HepG2 (cell line): ENCODE measurements at places on chromosomes 7 and 10. TPM values are rescaled to one million over a fixed set of nuclear protein-coding genes. Genes with fewer than 3 reads are reported as not detected.

- DNase-seq: peak; percentile 13
Observed at GRCh38 chr10:43170491-43170890, 32.2 kb downstream of the CSGALNACT2 start.

The CELF2 gene
- total RNA-seq: not detected in 2 replicates

DNA sequence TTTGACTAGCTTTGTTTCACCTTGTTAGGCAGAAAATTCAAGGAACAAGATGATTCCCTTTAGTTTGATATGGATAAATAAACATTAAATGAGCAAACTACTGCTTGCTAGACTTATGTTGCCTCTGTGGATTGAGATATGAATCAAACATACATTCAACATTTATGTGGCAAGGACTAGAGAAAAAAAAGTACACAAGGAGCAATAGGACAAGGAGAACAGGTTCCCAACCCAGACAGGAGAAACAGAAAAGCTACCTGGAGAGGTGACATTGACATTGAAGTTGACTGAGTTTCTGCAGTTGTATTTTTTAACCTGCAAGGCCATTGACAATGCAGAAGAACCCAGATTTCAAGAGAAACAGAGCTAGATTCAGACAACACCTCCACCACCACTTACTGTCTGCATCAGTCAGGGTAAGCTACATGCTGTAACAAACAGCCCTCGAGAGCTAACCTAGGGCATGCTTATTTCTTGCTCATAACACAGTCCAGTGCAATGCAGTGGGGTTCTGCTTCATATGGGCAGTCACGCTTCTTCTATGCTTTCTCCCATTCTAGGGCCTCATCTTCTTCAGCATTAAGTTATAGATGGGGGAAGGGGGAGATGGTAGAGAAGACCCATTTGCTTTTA lies 180.9 kb upstream of the LYZL1 start:
- DNase-seq: no peak

DNA sequence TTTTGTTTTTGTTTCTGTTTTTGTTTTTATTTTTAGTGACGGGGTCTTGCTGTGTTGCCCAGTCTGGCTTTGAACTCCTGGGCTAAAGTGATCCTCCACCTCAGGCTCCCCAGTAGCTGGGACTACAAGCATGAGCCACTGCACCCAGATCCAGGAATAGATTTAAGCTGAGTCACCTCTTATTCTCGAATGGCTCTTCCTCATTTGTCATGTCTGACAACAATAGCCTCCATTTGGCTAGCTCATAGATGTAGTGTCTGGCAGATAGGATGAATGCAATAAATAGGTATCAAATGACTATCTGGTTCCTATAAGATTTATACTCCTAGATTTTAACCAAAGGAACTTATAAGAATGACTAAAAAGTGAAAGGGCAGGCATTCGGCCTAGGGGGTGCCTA lies 172.9 kb downstream of the TMEM26 start:
- DNase-seq: no peak

The DOCK1 gene
- total RNA-seq: 25.5 and 29.1 TPM in 2 replicates

DNA sequence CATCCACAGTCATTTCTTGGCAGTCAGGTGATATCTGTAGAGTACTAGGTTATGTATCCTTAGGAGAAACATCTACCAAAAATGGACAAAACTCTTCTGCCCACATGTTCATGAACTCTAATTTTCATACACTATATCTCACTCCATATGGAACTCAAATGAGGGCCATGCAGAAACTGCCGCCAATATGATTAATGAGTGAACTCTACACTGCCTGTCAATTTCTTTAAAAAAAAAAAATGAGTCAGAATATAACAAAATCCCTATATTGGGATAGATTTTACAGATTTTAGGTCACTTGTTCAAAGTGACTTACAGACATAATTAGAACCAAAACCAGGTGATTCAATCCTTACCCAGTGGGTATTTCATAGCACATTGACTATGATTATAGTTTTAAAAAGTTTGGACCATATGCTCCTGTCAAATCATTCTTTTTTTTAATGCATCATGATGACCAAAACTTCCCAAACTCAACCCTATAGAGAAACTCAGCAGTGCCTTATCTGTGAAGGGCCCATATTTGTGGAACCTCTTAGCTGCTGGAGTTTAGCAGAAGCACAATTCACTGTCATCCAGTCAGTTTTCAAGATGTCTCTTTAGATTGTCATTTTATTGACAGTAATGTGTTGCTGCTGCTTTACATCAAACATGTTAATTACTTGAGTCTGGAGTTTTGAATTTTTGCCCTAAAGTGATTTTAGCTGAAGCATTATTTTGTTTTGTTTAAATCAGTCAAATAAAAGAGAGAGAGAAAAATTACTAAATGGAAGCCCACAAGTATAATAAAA lies 11.1 kb downstream of the LRRN3 start:
- DNase-seq: no peak

DNA sequence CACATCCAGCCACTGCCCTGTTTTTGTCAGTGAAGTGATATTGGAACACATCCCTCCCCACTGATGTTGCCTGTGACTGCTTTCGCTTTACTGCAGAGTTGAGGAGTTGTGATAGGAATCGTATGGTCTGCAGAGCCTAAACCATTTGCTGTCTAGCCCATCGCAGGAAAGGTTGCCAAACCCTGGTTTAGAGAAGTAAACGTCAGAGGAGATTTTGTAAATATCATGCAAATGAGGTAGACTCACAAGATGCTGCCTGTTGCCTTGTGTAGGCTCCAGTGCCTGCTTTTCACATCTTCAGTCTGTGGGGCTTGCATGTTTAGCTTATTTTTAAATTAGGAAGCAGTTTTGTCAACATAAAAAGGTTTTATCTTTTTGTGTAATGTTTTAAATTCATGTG lies 107.1 kb downstream of the TRRAP start:
- no peak for DNase-seq

DNA sequence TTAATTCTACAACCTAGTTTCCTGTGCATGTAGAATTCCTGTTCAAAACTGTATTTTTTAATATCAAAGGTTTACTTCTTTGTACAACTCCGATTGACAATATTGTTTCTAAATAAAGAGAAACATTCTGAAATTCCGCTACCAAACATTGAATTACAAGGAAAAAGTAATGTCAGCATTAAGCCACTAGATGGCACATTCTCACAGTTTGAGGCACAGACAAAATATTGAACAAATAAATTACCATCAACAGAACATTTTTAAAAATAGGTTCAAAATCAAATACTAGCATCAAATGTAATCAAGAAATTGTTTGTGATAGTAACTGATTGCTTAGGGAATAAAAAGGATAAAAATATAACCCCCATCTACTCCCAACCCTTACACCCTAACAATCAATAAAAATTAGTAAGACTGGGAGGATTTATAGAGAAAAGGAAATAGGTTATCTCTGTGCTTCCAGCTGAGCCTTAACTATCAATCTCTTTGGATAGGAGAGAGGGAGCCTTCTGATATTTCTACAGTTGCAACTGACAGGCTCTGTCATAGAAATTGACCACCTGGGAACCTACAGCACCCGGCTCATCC lies 86.6 kb upstream of the C7orf33 start:
- DNase-seq: no peak

DNA sequence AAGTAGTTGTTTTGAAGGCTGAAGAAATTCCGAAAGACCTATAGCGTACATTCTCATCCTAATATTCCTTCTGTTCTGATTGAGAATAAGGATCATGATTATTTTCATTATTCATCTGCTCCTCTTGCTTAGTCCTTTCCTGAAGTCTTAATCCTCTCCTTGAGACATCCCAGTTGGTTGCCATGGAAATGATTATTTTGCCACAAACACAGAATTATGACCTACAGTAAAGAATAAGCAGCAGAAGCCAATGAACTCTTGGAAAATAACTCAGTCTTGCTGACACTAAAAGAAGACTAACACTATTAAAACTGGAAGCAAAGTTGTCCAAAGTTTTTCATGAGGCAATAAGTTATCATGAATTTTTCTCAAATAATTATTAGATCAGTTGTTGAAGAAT lies 47.8 kb upstream of the JAZF1 start:
- no peak for DNase-seq

DNA sequence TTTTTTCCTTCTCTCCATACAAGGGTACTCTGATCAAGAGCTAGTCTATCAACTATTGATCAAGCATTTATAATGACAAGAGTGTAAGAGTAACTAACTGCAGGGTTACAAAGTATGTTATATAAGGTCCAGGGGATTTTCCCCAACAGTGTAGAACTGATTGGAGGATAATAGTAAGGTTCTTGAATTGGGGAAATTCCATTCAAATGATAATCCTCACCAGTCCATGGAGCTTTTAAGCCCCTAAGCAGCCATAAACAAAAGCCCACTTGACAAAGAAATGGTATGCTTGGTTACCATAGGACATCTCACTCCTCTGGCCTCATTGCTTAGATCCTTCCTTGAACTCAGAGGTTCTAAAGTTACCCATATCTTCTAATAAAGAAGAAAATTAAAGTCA lies 8.2 kb downstream of the YME1L1 start:
- no peak for DNase-seq

The FRAT1 gene
- total RNA-seq: 1.3 and 2.3 TPM in 2 replicates

The PLAC9 gene
- total RNA-seq: not detected in 2 replicates

GRCh38 chr7:94301024-94301586 lies 93.6 kb upstream of the COL1A2 start:
- DNase-seq: peak; percentile 79

GRCh38 chr7:100156331-100157068 lies 2.0 kb downstream of the TRAPPC14 start:
- no peak for DNase-seq

- DNase-seq: no peak
Observed at GRCh38 chr10:63396133-63396761, 69.5 kb downstream of the JMJD1C start.

The PODXL gene
- 0.22 and 0.24 TPM in 2 replicates for total RNA-seq

DNA sequence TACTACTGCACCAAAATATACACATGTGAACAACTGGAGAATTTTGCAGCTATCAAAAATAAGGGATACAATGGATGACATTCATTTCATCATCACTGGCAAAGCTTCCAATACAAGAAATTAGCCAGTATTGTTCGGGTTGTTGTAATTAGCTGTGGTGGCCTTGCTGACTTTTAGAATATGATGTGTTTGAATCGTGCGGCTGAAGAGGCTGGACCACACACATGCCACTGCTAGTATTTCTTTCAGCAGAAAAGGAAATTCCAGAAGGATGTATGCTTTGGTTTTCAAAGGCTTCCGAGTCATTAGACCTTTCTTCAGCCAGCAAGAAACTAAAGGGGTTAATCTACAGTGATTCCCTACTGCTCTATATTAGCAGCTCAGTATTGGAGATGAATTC lies 16.6 kb downstream of the RPP38 start:
- DNase-seq: no peak

DNA sequence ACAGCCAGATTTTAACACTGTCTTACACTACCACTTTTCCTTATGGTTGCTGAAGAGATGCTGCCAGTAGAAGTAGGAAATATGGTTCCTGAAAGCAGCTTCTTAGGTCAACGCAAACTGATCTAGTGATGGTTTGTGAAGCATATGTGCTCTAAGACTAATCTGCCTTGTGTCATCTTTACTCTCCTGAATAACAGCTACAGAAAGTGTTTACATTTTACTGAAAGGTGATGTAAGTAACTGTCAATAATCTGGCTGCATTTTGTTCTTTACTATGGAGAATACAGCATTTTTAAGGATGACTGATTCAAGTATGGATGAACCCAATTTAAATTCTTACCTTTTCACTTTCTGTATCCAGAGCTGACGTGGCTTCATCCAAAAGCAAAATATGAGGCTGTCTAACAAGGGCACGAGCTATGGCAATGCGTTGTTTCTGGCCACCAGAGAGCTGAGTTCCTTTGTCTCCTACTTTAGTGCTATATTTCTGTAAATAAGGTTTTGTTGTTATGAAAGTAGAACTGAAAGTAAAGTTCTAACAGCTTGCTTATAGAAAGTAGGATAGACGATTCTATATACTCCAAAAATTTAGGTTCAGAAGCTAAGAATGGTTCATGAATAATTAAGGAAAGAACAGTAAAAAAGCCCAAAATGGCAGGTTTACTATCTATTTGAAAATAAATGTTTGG lies 30.2 kb upstream of the ABCB4 start:
- no peak for DNase-seq

GRCh38 chr10:120278069-120278468 lies 179.0 kb upstream of the PLPP4 start:
- DNase-seq: no peak

GRCh38 chr7:92695308-92696261 lies 105.4 kb upstream of the FAM133B start:
- DNase-seq: peak; percentile 99

DNA sequence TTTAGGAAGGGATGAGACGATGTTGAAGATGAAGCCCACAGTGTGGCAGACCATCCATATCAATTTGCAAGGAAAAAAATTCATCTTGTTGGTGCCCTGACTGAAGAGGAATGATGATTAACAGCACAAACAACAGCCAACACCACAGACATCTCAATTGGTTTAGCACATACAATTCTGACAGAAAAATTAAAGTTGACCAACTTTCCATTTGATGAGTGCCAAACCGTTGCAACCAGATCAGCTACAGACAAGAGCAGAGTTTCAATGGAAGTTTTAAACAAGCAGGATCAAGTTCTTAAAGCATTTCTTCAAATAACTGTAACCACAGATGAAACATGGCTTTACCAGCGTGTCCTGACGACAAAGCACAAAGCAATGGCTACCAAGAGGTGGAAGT lies 132.4 kb upstream of the DNAJB12 start:
- no peak for DNase-seq

DNA sequence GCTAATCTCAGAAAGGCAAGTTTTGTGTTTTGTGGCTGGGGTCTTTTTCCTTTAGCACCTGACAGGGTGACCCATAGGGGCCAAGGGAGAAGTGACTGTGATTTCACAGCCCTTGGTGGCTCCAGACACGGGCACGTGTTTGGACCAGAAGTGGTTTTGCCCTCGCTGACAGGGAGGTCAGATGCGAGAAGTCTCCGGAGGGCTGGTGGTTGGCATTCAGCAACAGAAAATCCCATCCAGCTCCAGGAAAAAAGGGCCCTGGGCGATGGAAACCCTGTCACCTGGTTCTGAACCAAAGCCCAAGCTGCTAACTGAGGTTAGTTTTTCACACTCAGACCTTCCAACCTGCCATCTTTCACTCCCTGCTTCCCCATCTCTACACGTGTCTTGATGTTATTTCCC lies 272.9 kb downstream of the TRIL start:
- no peak for DNase-seq

DNA sequence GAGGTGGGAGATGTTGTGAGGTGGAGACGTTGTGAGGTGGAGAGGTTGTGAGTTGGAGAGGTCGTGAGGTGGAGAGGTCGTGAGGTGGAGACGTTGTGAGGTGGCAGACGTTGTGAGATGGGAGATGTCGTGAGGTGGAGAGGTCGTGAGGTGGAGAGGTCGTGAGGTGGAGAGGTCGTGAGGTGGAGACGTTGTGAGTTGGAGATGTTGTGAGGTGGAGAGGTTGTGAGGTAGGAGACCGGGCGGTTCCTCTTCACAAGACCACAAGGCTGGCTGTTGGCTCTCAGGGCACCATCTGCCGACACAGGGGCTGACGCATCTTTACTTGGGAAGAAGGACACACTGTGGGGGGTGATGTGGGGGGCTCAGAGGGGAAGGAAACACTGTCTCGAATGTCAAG lies 34.7 kb upstream of the SHH start:
- no peak for DNase-seq

DNA sequence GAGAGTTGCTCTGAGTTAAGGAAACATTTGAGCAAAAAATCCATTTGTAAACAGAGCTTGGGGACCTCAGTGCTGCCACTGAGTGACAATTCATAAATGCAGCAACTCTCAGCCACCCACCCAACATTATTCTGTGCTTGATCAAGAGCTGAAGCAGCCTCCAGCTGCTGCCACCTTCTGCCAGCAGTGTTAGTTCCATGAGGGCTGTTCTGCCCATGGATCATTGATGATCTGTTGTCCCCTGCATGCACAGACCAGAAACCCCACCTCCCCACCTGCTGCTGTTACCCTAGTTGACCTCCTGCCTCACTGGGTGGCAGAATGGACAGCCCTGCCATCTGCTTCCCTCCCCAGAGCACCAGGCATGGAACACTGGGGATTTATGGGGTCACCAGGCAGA lies 305.4 kb downstream of the KCNMA1 start:
- no peak for DNase-seq

The LBX1 gene
- total RNA-seq: not detected in 2 replicates
